Activated naive CD4-positive, alpha-beta T cell treated with anti-CD3 and anti-CD28 coated beads, Interleukin-2, amount 10 ng/mL, durations not matched to agents 7 days and 5 days (primary cell): ENCODE measurements at places on chromosomes 16 and 17.
A peak's percentile ranks its signal among the peaks of the same experiment; 100 is the strongest.

DNA sequence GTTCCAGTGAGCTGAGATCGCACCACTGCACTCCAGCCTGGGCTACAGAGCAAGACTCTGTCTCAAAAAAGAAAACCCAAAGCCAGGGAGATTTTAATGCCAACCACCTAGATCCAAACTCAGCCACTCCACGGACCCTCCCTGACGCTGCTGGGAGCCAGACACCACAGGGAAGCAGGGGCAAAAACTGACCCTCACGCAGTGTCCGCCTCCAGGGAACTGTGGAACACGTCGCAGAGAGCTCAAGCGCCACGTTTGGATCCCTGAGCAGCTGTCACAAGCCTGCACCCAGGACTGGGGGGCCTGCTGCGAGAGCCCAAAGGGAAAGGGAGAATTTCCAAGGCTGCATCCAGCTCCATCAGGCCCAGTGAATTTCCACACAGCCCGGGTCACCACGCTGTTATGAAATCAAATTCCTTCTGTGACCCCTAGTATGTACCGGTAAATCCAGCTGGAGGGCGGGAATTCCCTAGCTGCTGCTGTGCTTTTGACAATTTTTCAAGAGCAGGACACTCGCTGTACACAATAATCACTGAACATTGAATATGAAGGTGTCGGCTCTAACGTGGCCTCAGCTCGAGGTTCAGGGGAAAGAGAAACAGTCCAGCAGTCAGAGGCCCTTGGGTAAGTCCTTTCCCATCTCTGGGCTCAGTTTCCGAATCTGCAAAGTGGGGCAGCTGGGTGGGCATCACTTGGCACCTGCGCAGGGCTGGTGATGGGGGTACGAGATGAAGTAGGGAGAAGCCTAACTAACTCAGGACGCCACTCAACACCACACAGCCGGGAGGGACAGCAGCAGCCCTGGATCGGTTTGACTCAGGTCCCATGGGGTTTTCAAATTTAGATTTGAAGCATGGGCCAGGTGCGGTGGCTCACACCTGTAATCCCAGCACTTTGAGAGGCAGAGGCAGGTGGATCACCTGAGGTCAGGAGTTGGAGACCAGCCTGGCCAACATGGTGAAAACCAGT is 8.6 kb downstream of the CARHSP1 start:
- DNase-seq: no peak

DNA sequence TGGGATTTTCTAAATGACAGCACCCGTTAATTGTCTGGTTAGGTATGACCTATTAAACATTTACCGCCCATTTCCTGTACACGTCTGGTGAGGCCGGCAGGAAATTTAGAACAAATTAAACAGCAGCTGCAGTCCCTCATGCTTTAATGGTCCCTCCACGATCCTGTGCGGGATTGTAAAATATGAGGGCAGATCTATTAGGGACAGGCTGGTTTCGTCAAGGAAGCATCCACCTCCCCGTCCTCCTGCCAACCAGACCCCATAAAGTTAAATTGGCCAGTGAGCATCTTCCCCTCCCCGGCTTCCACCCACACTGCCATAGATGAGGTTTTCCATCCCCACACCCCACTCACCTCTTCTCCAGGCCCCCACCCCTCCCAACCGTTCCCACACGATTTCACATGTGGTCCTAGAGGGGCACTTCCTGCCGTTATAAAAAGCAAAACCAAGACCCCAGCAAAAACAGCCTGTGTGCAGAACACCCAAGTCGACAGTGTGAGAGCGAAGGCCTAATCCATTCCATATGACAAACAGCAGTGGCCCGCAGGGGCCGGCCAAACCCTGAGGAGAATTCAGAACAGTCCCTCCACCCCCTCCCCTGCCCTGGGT is 331.9 kb downstream of the FOXL1 start:
- DNase-seq: no peak

- DNase-seq: no peak
Measured at GRCh38 chr17:37888881-37889280, 35.3 kb upstream of the TBC1D3K start.

DNA sequence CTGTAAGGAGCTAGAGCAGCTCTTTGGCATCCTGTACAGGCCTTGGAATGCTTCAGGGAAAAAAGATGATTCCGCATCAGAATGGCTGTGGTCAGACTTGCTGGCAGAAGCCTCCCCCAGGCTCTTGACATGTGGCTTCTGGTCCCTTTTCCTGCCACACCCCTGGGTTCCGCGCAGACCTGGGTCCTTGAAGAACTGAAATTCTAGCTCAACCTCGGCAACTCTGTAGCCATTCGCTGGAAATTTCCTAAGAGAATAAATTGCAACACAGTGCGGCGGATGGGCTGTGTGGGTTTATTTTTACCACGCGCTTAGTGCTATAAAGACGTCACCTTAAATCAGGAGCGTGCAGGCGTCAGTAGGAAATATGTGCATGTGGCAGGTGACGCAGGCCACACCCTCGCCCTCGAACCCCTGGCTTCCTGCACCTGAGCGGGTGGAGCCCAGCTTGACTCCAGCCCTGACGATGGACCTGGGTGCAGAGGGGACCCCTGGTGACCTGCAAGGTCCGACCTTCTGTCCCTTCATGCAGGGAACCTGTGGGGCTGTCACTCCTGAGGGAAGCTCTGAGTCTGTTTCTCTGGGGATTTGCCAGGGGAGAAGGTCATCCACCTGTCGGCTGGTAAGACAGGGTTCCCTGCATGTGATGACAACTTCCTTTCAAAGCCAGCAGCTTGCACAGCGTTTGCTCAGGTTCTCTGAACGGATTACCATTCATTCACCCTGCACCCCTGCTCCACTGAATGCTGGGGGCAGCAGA is 46.3 kb downstream of the METRNL start:
- DNase-seq: peak; percentile 49

DNA sequence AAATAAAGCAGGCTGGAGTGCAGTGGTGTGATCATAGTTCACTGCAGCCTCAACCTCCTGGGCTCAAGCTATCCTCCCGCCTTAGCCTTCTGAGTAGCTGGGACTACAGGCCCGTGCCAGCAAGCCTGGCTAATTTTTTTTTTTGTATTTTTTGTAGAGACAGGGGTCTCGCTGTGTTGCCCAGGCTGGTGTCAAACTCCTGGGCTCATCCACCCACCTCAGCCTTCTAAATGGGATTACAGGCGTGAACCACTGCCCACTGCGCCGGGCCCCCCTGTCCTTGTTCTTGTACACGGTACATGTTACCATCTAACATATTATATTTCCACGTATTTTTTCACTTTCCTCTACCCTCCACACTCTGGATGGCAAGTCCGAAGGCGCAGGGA is 3.1 kb upstream of the CDH3 start:
- DNase-seq: no peak

GRCh38 chr17:41551365-41551764 is 20.5 kb downstream of the KRT9 start:
- DNase-seq: no peak

- DNase-seq: no peak
Measured at GRCh38 chr16:87469169-87469568, 23.7 kb downstream of the ZCCHC14 start.

DNA sequence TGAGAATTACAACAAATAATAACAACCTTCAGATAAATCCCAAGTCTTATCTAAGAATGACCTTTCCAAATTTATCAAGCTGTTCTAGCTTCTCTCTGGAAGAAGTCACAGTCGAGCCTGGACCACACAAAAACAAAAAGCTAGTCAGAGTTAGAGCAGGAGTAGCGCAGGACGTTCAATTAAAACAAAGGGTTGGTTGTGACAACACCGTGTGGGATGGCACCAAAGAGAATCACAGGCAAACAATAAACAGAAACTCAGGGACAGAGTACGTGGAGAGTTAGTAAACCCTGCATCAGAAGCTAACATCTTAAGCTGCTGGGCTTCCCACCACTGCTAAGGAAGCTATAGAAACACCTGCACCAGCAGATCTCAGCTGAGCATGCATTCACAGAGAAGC is 23.8 kb downstream of the ARHGAP17 start:
- no peak for DNase-seq

DNA sequence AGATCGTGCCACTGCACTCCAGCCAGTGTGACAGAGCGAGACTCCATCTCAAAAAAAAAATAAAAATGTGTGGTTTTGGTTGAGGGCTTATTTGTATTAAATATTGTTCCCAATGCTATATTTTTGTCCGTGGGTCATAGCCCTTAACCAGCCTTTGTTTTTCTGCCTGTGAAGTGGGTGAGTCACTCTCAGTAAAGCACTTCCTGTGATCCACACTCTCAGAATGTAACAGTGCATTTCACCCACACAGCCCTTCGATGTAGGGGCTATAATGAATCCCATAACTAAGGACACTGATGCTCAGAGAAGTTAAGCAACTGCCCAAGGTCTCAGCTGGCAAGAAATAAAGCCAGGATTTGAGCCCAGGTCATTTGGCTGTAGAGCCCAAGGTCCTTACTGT is 34.7 kb upstream of the POLR3E start:
- DNase-seq: no peak

- peak; percentile 51 for DNase-seq
Measured at GRCh38 chr16:67661101-67661761, 471 bp downstream of the PARD6A start.

DNA sequence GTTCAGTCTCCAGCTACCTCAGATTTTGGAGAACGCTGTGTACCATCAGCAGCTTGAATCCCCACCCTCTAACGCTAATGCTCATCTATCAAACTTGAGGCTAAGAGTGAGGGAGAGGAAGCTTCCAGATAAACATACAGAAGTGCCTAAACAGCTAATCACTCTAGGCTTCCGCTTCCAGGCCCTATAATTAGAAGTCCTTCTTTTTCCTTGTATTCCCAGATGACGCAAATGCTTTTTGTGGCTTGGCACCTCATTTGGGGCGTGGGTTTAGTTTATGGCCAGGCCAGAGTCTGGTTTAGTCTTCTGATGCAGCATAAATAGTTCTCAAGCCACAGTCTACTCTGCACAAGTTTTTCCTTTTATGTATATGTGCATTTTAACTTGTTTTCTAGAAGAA is 263.4 kb downstream of the BCAS3 start:
- no peak for DNase-seq

DNA sequence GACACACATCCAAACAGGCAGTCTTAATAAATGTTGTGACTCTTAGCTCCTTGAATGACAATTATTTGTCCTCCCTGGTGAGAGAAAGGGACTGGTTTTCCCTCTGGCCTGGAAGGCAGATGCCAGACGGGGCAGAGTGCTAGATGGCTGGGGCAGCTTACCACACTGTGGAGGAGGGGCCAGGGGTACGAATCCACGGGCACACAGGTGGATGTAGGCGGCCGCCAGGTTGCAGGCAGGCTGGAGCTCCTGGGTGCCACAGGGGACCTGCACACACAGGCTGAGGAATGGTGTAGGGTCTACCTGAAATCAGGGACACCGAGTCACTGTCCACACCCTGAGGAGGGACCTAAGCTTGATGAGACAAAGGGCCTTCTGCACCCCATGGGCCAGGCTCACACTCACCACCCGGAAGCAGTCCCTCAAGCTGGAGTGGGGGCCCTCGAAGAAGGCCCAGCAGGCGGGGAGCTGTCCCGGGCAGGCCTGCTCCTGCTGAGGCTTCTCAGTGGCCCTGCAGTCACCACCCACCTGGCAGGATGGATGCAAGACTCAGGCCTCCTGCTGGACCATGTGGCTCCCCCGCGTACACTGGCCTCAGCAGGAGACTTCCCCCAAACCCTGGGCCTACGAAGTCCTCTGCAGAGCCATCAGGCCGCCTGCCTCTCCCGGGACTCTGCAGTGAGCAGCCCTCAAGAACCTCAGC is 38.4 kb downstream of the RMI2 start:
- DNase-seq: no peak

DNA sequence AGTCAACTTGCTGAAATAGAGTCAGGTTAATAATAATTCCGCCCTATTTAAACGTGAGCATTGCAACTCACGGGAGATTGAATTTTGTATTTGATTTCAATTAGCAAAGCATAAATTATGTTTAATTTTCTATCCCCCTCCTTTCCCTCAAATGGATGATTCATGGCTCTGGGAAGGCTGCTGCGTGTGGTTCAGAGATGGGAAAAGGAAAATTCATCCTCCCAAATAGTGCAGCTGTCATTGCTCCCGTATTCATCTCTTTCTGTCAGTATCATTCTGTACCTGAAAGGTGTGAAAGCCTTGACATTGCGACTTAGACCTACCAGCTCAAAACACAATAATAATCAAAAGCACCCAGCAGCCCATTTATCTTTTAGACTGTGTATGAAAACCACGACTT is 447.3 kb downstream of the HS3ST4 start:
- DNase-seq: no peak

- DNase-seq: no peak
Measured at GRCh38 chr17:83136156-83136555, 56.7 kb downstream of the METRNL start.

DNA sequence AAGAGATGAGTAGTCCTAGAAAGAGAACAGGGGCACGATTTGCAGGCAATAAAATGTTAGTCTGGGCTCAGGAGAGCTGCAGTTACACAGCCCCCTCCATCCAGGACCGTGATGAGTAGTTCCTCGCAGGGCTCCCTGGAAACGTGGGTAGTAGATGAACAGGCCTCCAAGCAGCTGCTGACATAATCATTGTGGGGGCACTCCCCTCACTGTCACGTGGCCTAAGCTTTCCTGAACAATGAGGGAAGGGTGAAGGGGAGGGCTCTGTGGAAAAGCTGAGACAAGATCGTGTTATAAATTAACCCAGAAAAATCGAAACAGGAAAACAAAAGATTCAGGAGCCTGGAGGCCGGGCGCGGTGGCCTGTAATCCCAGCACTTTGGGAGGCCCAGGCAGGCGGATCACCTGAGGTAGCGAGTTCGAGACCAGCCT is 1.3 kb upstream of the PER1 start:
- DNase-seq: peak; percentile 51

GRCh38 chr16:83967838-83968305 is at the start of gene NECAB2:
Gene NECAB2 (plus strand): TSS chr16:83968244. CDS start chr16:83968649, 405 bp downstream.
- DNase-seq: peak; percentile 42

DNA sequence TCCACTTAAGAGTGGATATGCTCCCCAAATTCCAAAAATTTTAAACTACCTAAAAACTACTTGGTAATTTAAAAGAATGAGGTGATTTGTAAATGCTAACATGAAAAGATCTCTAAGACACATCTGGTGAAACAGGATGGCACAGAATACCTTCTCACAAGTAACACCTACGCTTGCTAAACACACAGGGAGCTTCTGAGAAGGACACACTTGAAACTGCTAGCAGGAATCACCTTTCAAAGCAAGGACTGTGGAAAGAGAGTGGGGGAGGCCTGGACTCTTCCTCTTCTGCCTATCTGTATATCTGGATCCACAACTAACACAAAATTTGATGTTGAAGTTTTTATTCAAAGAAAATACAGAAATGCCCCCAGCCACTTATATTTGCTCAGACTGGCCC is 52.4 kb downstream of the CYTH1 start:
- DNase-seq: no peak

DNA sequence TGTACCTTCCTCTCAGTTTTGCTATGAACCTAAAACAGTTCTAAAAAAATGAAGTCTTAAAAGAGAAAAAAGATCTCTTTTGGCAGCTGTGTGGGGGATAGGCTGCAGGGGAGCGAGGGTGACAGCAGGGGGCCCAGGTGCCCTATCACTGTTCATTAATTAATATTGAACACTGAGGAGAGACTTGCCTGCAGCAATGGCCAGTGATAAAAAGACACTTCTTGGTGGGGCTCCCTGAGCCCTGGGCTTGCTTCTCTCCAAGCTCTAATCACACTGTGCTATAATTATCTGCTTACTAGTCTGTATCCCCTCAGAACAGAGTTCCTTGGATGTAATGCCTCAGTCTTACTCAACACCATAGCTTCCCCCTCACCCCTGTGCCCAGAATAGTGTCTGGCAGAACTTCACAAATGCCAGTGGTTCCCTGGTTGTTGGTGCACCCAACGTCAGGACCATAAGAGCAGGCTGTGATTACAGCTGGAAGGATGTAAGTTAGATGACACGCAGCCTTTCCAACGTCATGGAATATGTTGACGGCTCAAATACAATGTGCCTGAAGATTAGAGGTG is 52.0 kb upstream of the IRX6 start:
- no peak for DNase-seq

GRCh38 chr16:65989861-65990604 is 376.5 kb upstream of the CDH5 start:
- no peak for DNase-seq
